Motor neuron (in vitro differentiated cells): ENCODE measurements at places on chromosomes 4 and X.

GRCh38 chrX:5753291-5753690 is 475.4 kb downstream of the NLGN4X start:
- no peak for ATAC-seq

DNA sequence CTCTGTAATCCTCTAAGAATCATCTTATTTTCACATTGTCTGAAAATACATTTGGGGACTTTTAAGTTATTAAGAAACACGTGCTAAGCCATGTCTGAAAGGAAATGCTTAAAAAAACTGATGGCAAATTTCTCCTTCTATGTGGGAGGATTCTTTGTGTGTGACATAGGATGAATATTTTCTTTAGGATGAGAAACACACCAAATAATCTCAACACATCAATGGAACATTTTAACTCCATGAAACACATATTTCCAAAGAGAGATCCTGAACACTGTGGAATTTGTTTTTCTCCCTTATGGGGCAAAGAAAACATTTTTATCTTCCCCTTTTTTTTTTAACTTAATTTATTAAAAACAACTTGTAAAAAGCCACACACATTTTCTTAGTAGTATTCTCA is 153.8 kb upstream of the ANKRD50 start:
- no peak for ATAC-seq

DNA sequence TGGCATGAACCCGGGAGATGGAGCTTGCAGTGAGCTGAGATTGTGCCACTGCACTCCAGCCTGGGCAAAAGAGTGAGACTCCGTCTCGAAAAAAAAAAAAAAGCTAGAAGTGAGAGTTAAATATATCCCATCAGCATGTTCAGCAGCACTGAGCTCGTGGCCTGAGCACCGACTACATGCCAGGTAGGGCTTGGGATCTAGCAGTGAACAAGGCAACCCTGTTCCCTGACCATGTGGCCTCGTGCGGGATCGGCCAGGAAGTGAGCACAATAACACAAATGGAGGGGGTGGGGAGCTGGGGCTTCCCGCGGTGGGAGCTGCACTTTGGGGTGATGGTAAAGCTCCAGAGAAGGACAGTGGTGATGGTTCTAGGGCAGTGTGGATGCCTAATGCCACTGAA is 193.7 kb upstream of the PSAPL1 start:
- ATAC-seq, result no peak

GRCh38 chr4:165519591-165519990 is 140.8 kb downstream of the CPE start:
- no peak for ATAC-seq

- ATAC-seq, result peak; percentile 77
Measured at GRCh38 chr4:113502906-113503305, 258.6 kb downstream of the CAMK2D start.

GRCh38 chr4:8478801-8479744 is 38.5 kb downstream of the TRMT44 start:
- peak; percentile 93 for ATAC-seq

GRCh38 chrX:70336767-70337166 is 46.9 kb downstream of the KIF4A start:
- ATAC-seq, result no peak

- no peak for ATAC-seq
Measured at GRCh38 chrX:56368962-56369361, 136.8 kb downstream of the KLF8 start.

DNA sequence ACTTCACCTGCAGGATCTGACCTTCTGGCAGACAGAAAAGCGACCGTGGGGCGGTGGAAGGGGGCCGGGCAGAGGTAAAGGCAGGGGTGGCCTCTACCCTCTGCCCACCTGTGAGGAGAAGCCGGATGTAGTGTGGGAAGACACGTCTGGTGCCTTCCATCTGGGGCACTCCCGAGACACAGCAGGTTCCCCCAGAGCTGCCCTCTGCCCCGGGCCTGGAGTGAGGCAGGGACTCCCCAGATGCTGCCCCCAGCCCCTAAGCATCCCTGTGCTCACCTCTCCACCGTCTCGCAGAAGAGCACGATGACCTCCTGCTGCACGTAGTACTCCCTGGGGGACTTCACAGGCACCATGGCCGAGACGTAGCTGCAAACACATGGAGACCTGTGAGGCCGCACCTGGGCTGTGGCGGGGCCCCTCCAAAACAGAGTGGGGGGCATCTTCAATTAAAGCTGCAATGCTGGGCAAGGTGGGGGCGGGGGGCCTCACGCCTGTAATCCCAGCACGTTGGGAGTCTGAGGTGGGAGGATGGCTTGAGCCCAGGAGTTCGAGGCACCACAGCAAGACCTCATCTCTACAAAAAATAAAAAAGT is 75.3 kb upstream of the MXD4 start:
- no peak for ATAC-seq

- no peak for ATAC-seq
Measured at GRCh38 chr4:13007802-13008470, 476.2 kb downstream of the RAB28 start.

- no peak for ATAC-seq
Measured at GRCh38 chr4:113440371-113440770, 321.2 kb downstream of the CAMK2D start.

DNA sequence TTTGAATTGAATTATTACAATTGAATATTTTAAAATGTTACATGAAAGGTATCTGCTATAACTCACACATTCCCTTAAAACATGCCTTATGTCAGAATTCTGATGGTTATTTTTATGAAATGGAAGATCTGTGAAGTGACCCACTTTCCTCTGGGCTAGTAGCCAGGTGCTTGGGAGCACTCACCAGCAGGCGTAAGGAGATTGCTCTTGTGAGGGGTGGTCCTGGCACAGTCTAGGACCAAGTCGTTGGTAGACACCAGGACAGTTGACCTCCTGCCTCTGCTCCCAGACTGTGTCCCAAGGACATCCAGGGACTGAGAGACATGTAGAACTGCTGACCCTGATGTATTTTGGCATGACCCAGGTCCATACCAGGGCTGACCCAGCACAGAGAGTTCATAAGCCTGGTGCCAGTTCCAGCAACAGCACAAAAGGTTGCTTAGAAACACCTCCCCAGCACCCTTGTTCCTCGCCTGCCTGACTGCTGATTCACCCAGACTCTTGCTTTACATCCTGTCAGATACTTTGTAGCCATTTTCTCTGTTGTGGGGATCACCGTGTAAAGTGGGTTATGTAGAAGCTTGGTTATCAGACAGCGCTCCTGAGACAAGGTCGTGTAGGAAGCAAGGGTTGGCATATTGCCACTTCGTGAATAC is 48.5 kb downstream of the NELFA start:
- ATAC-seq, result no peak

- ATAC-seq, result no peak
Measured at GRCh38 chr4:123102897-123103471, 180.6 kb upstream of the NUDT6 start.

DNA sequence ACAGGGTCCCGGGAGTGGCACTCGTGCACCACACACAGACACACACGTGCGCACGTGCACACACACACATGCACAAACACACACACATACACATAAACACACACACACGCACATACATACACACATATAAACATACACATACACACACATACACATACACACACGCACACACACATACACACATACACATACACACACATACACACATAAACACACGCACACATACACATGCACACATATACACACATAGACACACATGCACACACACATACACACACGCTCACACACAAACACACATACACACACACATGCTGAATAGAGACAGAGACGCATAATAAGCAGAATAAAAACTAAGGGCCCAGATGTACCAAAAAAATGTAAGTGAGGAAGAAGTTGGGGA is 332.2 kb upstream of the CXorf51B start:
- ATAC-seq, result no peak

DNA sequence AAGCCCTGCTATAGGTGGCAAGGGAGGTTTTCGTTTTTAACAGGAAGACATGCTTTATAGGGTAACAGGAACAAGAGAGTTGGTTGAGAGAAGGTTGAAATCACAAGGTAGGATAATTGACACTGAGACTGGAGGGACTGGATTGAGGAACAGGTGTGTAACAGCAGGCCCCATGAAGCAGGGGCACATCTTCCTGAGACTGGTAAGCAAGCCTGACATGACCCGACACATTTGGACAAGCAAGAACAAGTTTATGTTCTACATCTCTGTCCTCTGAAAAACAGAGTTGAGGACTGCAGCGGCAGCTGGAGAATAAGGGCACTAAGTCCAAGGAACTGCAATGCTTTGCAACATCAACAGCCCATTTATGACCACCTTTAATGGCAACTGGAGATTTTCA is 5.2 kb downstream of the RPS4X start:
- ATAC-seq, result no peak

- no peak for ATAC-seq
Measured at GRCh38 chr4:70183168-70183939, 12.2 kb upstream of the ODAM start.

DNA sequence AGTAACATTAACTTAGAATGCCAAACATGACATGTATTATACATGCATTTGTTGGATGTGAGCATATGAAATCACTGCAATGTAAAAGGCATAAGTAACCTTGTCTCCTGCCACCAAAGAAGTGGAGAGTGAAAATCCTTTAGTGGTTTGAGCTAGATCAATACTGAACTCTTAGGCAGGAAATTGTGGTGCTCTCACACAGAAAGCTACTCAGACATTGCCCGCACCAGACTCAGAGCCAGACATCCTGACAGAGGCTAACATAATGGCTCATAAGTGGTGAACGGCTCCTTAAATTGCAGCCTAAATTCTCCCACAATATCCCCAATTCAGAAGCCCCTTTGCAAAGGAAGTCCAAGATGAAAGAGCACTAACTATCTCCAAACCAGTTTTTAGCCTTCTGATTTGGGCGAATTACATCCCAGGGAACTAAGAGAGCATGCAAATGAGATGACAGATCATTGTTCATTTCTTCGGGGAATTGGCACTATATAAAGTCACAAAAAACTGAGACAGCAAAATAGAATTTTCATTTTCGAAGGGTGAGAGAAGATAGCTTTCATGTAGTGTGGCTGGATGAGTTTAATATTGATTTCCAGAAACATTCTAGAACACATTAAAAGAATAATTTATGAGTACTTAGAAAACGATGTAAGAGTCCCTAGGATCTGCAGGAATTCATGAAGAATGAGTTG is 233.6 kb upstream of the RPS6KA3 start:
- no peak for ATAC-seq

- ATAC-seq, result no peak
Measured at GRCh38 chr4:145984563-145984962, 45.9 kb upstream of the ZNF827 start.

- no peak for ATAC-seq
Measured at GRCh38 chr4:36399762-36400353, 118.4 kb downstream of the DTHD1 start.

- no peak for ATAC-seq
Measured at GRCh38 chrX:71636438-71637252, 18.3 kb upstream of the CXCR3 start.
